Panc1 (cell line): ENCODE measurements at places on chromosomes 2 and 18. TPM values are rescaled to one million over a fixed set of nuclear protein-coding genes. Genes with fewer than 3 reads are reported as not detected.
A peak's percentile ranks its signal among the peaks of the same experiment; 100 is the strongest.

DNA sequence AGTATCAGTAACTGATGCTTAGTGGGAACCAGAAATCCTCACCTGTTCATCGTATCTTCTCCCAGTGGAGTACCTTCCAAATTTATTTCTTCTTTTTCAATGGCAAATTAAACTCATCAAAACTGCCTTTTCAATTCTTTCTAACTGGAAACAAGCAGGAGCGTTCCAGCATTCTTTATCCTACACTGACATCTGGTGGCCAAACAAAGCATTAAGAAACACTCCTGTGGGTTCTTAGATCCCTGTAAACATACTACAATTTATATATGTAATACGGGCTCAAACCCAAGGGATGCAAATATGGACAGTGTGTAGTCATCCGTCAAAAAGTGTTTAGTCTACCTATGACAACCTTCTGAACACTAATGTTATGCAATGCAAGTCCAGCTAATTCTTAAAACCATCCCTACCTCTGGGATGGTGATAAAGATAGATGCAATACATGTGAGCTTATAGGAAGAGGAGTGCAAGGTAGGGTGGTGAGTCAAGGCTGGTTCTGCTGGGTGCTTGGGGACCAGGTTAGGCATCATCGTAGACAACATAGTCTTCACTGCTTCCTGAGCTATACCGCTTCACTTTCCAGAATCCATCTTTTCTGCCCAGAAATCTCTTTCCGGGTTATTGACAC is 375.0 kb downstream of the CTNNA2 start:
- H3K27me3 ChIP-seq = peaks cover 2% of the 10 kb centered on the region
- H3K4me3 ChIP-seq = no peak overlapping the region
- no peak overlapping the region for H3K27ac ChIP-seq
- no peaks in the 10 kb centered on the region for H3K36me3 ChIP-seq
- H3K4me1 ChIP-seq = no peaks in the 10 kb centered on the region

DNA sequence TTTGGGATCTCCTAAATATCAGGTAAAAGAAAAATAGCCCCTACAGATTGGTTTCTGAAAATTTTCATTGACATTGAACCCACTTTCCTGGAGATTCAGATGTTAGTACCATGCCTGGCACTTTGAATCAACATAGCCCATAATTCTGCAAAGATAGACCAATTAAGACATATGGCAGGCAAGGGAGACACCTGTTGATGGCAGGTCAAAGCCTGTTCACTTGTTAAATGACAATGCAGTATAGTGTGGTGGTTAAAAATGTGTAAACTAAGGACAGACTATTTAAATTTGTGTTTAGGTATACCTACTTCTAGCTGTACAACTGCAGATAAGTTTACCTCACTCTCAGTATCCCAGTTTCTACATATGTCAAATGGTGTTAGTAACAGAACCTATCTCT is 178.1 kb upstream of the MMADHC start:
- peak overlapping the region; percentile 88; the same call in 1 of the 2 replicates for H3K27ac ChIP-seq
- H3K4me3 ChIP-seq = no peak overlapping the region
- no peak for DNase-seq
- no peaks in the 10 kb centered on the region for H3K36me3 ChIP-seq

DNA sequence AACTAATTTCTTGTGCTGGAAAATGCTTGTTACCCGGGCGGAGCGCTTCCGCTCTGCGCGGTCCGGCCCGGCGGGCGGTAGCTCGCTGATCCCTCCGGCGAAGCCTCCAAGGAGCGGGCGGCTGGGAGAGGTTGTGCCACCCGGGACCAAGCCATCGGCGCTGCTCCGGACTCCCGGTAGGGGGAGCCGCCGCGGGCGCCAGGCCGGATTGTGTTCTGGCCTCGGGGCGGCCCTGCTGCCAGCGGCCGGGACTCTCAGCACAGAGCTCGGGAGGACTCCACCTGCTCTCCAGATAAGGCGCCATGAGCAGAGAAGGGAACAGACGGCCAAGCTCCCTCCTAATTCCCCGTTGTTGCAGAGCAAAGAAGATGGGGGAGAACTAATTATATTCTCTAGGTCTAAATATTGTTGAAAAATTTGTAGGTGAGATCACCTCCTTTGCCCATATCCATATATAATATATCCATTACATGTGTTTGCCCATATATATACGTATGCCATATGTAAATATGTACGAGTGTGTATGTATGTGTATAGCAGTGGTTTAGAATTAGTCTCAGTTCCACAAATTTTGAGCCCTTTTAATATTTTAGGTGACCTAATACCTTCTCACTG is 13.8 kb upstream of the SATB2 start:
- DNase-seq = no peak
- no peak overlapping the region for H3K27ac ChIP-seq
- peak overlapping the region; percentile 37 for H3K4me3 ChIP-seq
- peaks cover 4% of the 10 kb centered on the region; the same call in 1 of the 2 replicates for H3K27me3 ChIP-seq

Gene CCDC150
- total RNA-seq = 19.0 TPM

Gene PAPOLG
- 10.9 TPM for total RNA-seq

GRCh38 chr2:46471697-46472096 is 7.7 kb upstream of the TMEM247 start:
- H3K27ac ChIP-seq = no peak overlapping the region
- no peak overlapping the region for H3K4me3 ChIP-seq
- DNase-seq = no peak
- H3K27me3 ChIP-seq = no peaks in the 10 kb centered on the region

Gene EFR3B
- 8.9 TPM for total RNA-seq

DNA sequence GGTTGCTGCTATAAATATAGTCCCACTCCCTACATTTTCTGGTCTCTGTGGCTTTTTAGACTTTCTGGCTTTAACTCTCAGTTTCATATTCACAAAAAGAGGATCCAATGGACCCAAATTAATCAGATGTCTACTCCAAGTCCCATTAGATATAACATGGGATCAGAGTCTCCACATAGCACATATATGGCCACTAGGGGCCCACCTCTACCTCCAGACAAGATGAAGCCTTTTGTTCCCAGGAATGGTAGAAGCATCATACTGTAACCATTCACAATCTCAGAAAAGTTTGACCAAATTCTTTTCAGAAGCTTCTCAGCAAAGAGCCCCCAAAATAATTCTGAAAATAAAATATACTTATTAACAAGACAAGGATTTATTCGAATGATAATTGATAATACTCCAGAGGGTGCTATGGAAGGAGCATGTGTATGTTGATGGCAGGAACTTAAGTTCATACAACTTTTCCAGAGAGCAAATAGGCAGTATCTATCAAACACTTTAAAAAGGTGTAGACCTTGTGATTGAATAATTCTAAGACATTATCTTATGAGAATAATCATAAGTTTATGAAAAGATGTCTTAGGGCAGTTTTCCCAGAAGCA is 382.3 kb upstream of the CRIM1 start:
- H3K27ac ChIP-seq = no peak overlapping the region
- no peaks in the 10 kb centered on the region for H3K27me3 ChIP-seq
- H3K36me3 ChIP-seq = no peaks in the 10 kb centered on the region

DNA sequence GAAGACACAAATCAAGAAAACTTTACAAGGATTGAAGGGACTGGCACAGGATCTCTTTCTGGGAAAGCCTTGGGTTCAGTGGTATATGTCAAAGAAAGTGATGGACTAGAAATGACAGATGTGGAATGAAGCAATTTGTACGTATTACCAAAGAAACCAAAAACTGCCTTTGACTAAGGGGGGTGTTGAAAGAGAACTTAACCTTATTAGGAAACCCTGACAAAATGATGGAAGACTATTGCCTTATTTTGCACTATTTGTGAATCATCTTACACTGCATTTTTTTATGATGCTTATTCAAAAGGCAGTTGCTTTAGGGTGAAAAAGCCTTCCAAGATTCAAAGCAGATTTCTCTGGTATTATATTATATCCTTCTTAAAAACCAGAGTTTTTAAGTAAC is 4.0 kb downstream of the TSGA10 start:
- no peak overlapping the region for H3K4me3 ChIP-seq
- H3K4me1 ChIP-seq = peaks cover 11% of the 10 kb centered on the region
- H3K36me3 ChIP-seq = no peaks in the 10 kb centered on the region
- H3K27me3 ChIP-seq = no peaks in the 10 kb centered on the region

DNA sequence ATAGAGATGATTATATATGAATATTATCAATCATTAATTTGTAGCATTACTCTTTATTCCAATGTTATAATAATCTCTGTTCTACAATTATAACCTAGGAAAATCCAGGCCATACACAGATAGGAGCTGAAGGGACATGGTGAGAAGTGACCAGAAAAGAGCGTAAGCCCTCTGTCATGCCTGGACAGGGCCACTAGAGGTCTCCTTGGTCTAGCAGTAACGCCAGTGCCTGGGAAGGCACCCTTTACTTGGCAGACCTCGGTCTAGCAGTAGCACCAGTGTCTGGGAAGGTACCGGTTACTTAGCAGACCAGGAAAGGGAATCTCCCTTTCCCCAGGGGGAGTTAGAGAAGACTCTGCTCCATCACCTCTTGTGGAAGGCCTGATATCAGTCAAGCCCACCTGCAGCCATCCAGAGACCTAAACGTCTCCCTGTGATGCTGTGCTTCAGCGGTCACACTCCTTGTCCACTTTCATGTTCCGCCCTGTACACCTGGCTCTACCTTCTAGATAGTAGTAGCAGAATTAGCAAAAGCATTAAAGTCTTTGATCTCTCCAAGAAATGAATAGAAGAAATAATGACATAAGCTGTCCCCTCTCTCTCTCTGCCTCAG is 447.5 kb upstream of the FSIP2 start:
- no peak overlapping the region for H3K27ac ChIP-seq
- H3K36me3 ChIP-seq = no peaks in the 10 kb centered on the region
- no peak overlapping the region for H3K4me3 ChIP-seq
- no peaks in the 10 kb centered on the region for H3K4me1 ChIP-seq
- no peaks in the 10 kb centered on the region for H3K27me3 ChIP-seq
- peak; percentile 12 for DNase-seq

Gene GCG
- 0.31 TPM for total RNA-seq

DNA sequence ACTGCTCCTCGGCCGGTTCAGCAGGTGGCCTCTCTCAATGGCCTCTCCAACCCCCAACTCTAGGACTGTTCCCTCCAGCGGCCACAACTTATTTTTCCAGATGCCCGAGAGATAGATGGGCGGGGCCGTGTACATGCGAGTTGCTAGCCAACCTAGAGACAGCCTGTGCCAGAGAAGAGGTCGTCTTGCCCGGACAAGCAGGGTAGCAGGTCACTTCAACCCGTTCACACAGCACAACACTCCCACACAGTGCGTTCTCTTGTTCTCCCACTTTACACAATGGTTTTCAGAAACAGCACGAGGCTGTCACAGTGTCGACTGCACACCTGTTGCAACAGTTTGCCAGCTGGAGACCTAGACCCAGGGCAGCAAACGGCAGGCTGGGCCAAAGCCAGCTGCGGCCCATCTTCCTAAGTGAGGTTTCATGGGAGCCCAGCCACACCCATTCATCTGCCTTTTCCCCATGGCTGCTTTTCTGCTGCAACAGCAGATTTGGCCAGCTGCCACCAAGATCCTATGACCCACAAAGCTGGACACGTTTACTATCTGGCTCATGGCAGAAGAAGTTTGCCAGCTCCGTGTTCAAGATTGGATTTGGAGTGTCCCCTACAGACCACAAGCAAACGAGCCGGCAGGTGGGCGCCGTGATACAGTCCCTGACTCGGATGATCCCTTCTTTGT is 7.3 kb upstream of the PRLH start:
- H3K4me3 ChIP-seq = no peak overlapping the region
- H3K4me1 ChIP-seq = no peaks in the 10 kb centered on the region
- H3K27ac ChIP-seq = no peak overlapping the region
- H3K27me3 ChIP-seq = no peaks in the 10 kb centered on the region
- no peak for DNase-seq

DNA sequence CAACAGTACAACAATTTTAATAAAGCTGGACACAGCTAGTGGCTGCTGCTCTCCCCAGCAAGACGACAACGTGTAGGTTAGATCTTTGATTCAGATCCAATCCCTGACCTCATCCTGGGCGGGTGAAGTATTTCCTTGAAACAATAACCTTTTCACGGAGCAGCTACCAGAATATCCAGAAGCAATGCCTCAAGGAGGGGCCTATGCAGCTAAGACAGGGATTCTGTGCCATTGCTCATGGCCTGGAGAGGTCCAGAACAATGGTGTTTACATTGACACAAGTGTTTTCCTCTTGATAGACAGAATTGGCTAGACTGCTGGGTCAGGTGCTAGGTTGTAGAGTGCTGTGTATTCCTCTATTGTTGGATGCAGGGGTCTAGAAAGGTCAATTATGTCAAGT is 520.1 kb downstream of the BCL11A start:
- DNase-seq = no peak
- H3K27ac ChIP-seq = no peak overlapping the region
- H3K4me1 ChIP-seq = no peaks in the 10 kb centered on the region
- no peak overlapping the region for H3K4me3 ChIP-seq
- no peaks in the 10 kb centered on the region for H3K27me3 ChIP-seq
- no peaks in the 10 kb centered on the region for H3K36me3 ChIP-seq

Gene MERTK
- 14.5 TPM for total RNA-seq

GRCh38 chr2:116510117-116510671 is 1304.3 kb upstream of the DDX18 start:
- no peak overlapping the region for H3K4me3 ChIP-seq
- no peak overlapping the region for H3K27ac ChIP-seq
- no peaks in the 10 kb centered on the region for H3K36me3 ChIP-seq
- no peaks in the 10 kb centered on the region for H3K4me1 ChIP-seq
- no peaks in the 10 kb centered on the region for H3K27me3 ChIP-seq
- DNase-seq = peak; percentile 7

Gene IL36B
- not detected for total RNA-seq

Gene DYNAP
- total RNA-seq = not detected

DNA sequence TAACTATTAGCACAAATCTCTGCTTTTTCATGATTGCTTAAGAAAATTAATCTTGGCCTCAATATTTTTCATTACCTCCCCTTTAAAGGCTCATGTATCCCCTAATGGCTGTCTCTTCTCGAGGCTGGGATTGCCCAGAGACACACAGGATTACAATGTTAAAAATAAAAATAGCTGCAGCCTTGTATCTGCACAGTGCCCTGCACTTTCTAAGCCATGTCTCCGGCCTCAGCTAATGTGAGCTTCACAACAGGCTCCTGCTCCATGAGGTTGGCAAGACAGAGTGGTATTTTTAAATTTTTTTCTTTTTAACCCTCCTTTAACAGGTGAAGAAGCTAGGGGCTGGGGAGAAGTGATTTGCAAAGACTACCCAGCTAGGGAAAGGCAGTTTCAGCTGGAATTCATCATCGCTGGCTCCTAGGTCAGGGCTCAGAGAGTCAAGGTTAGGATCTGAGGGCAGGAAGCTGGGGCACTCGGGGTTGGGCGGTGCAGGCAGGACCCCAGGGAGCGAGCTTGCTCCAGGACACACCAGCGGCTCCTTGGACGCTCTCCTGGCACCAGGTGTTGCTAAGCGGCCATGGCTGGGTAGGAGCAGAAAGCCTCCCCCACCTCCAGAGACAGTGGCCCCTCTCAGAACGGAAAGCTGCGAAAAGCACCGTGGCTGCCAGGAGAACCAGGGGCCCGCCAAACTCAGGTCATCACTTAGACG is 135.6 kb downstream of the SMAD2 start:
- no peaks in the 10 kb centered on the region for H3K36me3 ChIP-seq
- no peak overlapping the region for H3K4me3 ChIP-seq
- no peaks in the 10 kb centered on the region; the same call in 1 of the 2 replicates for H3K27me3 ChIP-seq
- no peaks in the 10 kb centered on the region for H3K4me1 ChIP-seq
- no peak overlapping the region for H3K27ac ChIP-seq
- DNase-seq = no peak

GRCh38 chr2:196075196-196075595 is 6.6 kb upstream of the DNAH7 start:
- no peaks in the 10 kb centered on the region for H3K36me3 ChIP-seq
- no peak overlapping the region for H3K4me3 ChIP-seq
- H3K27me3 ChIP-seq = peaks cover 2% of the 10 kb centered on the region; the same call in 1 of the 2 replicates
- no peaks in the 10 kb centered on the region for H3K4me1 ChIP-seq
- DNase-seq = no peak
- H3K27ac ChIP-seq = no peak overlapping the region
